ENCODE measurements at places on chromosomes 2 and 18. TPM values are rescaled to one million over a fixed set of nuclear protein-coding genes. Genes with fewer than 3 reads are reported as not detected.

DNA sequence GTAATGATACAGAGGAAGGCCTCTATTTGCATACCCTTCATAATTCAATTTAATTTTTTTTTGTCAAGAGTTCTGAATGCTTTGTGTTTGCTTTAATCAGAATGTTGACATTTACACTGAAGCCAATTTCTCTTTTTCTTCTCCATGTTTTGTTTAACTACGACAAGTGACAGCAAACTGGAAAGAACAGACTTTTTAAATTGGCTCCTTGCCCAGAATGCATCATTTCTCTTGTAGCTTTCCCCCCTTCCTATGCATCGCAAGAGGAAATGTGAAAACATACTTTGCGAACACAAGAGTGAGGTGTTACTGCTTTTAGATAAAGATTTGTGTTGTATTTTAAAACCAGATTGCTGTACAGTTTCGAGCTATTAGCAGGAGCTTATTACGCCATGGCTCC, 955.2 kb upstream of the CELF4 start:
- no peaks in the 10 kb centered on the region for H3K4me1 ChIP-seq
- H3K4me3 ChIP-seq, result no peak overlapping the region
- no peak for DNase-seq
- no peaks in the 10 kb centered on the region for H3K27me3 ChIP-seq

DNA sequence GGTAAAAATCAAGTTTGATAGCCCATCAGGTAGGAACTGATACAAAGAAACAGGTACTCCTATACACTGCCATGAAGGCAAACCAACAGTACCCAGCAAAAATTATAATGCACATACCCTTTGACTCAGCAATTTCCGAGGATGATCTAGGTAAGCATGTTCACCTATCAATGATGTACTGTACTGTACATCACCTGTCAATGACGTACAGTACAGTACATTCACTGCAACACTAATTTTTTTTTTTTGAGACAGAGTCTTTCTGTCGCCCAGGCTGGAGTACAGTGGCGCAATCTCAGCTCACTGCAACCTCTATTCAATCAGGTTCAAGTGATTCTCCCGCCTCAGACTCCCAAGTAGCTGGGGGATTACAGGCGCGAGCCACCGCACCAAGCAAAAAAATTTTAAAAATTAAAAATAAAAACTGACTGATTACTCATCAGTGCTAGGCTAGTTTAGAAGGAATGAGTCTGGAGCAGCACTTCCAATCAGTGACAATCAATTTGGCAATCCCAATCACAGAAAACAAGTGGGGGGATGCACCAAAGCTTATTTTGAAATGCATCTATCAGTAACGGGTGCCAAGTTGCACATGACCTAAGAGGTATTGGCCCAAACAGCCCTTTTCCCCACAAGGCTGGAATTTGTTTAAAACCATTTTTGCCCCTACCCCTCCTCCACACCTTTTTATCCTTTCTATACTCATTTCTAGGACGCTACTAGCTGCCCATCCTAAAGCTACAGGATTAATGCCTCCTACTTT, 8.2 kb downstream of the SRSF7 start:
- H3K36me3 ChIP-seq, result peaks cover 54% of the 10 kb centered on the region
- peak overlapping the region; percentile 81 for H3K27ac ChIP-seq
- no peaks in the 10 kb centered on the region for H3K4me1 ChIP-seq
- H3K4me3 ChIP-seq, result no peak overlapping the region
- no peak for DNase-seq
- no peaks in the 10 kb centered on the region for H3K27me3 ChIP-seq

- no peak overlapping the region for H3K4me3 ChIP-seq
- DNase-seq, result no peak
- H3K27ac ChIP-seq, result no peak overlapping the region
- no peaks in the 10 kb centered on the region for H3K36me3 ChIP-seq
- no peaks in the 10 kb centered on the region for H3K4me1 ChIP-seq
- H3K27me3 ChIP-seq, result no peaks in the 10 kb centered on the region
These were observed 1253.5 kb upstream of the CDH2 start for GRCh38 chr18:29430416-29430815.

- peaks cover 38% of the 10 kb centered on the region for H3K36me3 ChIP-seq
- DNase-seq, result no peak
- H3K4me1 ChIP-seq, result no peaks in the 10 kb centered on the region
- H3K27me3 ChIP-seq, result no peaks in the 10 kb centered on the region
- H3K4me3 ChIP-seq, result no peak overlapping the region
- no peak overlapping the region for H3K27ac ChIP-seq
These were observed 19.6 kb upstream of the ESPNL start for GRCh38 chr2:238080518-238080917.

TUBB6 gene
- 445 TPM for total RNA-seq

GRCh38 chr18:70221156-70221914, 15.8 kb upstream of the RTTN start:
- no peak overlapping the region for H3K27ac ChIP-seq
- no peaks in the 10 kb centered on the region for H3K4me1 ChIP-seq
- no peak for DNase-seq
- no peak overlapping the region for H3K4me3 ChIP-seq
- H3K36me3 ChIP-seq, result no peaks in the 10 kb centered on the region
- no peaks in the 10 kb centered on the region for H3K27me3 ChIP-seq

DNA sequence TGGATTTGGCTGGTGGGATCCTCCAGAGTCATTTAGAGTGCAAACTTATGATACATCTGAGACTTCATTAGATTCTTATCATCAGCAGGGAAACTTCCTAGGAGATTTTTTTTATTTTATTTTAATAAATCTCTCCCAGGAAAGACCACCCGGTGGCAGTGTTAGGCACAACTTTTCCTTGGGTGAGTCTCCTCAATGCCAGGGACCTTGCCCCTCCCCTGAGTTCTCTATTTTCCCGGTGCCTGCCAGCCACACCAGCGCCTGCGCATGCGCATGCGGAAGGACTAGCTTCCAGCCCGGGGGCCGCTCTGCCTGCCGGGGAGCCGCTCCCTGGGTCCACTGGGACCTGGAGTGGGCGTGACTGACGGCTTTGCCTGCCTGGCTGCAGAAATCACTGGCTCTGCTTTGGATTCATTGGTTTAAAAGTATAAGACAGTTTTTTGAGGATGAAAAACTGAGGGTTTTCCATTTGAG, 86.6 kb downstream of the TMEM182 start:
- no peaks in the 10 kb centered on the region for H3K36me3 ChIP-seq
- DNase-seq, result peak; percentile 76
- no peak overlapping the region for H3K27ac ChIP-seq
- no peaks in the 10 kb centered on the region for H3K27me3 ChIP-seq

FZD7 gene
- 49.9 TPM for total RNA-seq

DNA sequence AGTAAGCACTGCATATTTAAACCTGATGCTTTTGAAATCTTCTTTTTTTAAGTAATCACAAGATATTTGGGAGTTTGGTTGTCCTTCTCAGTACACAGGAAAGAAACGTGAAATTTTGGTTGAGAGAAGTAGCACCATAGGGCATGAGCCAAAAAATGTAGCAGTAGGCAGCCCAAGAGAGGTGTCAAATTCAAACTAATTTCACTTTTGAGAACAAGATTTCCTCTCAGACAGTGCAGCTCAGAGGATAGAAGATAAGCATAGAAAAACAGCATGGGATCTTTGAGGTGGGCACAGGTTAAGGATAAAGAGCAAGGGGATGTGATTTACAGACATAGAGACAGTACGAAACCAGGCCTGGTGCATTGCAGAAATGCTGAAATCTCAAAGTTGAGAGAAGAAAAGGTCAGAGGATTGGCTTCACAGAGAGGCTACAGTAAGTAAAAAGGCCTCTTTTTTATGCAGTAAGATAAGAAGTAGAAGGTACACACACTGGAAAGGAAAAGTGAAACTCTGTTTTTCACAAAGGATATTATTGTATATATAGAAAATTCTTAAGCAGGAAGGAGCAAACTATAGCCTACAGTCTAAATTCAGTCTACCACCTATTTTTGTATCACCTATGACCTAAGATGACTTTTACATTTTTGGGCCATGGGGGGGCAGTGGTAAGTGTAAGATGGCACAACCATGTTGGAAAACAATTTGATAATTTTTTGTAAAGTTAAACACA, 89.8 kb downstream of the PKP4 start:
- no peak overlapping the region for H3K4me3 ChIP-seq
- no peaks in the 10 kb centered on the region for H3K36me3 ChIP-seq
- no peak overlapping the region for H3K27ac ChIP-seq
- DNase-seq, result no peak

GRCh38 chr2:156890529-156891148, 366.9 kb upstream of the GALNT5 start:
- DNase-seq, result no peak
- no peak overlapping the region for H3K4me3 ChIP-seq
- H3K27me3 ChIP-seq, result no peaks in the 10 kb centered on the region
- no peaks in the 10 kb centered on the region for H3K36me3 ChIP-seq

SLC4A5 gene
- total RNA-seq, result 5.2 TPM

TCF7L1 gene
- total RNA-seq, result 7.1 TPM

ADCYAP1 gene
- 5.6 TPM for total RNA-seq

SLC4A3 gene
- 1.1 TPM for total RNA-seq

ASB18 gene
- not detected for total RNA-seq

DNA sequence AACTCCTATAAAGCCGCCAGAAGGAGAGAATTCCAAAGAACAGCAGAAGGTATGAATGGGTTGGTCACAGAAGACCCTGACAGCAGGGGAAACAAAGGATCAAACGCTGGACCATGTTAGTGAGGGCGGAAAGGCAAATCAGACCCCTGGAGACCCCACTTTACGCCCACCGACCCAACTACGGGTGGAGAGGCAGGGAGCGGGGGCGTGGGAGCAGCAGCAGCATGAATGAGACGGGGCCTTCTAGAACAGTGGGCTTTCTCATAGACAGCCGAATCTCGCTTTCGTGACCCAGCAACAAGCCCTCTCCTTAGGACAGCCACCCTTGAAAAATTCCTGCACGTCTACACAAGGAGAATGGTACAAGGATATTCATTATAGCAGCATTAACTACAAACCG, 191.0 kb downstream of the HDAC4 start:
- no peaks in the 10 kb centered on the region for H3K36me3 ChIP-seq
- peak overlapping the region; percentile 64 for H3K27ac ChIP-seq
- no peak overlapping the region for H3K4me3 ChIP-seq
- H3K4me1 ChIP-seq, result peaks cover 57% of the 10 kb centered on the region
- peak; percentile 60 for DNase-seq
- no peaks in the 10 kb centered on the region for H3K27me3 ChIP-seq

GKN2 gene
- total RNA-seq, result not detected

DNA sequence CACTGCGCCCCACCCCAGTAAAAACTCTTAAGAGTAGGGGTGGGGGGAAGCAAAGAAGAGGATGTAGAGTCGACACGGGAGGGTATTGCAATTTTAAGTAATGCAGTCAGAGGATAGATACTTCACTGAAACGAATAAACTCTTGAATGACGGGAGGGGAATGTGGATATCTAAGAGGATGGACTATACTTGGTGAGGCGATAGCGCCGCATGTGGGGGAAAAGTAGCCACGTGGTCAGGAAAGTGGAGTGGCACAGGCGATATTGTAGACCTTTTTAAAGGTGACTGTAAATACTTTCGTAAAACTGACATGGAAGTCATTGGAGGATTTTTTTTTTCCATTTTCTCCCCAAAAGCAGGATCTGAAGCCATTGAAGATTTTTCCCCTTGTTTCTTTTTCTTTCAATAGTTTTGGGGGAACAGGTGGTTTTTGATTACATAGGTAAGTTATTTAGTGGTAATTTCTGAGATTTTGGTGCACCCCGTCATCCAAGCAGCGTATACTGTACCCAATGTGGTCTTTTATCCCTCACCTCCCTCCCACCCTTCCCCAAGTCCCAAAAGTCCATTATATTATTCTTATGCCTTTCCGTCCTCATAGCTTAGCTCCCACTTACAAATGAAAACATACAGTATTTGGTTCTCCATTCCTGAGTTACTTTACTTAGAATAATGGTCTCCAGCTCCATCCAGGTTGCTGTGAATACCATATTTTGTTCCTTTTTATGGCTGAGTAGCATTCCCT, 13.8 kb downstream of the CLK1 start:
- DNase-seq, result no peak
- H3K27ac ChIP-seq, result no peak overlapping the region
- H3K36me3 ChIP-seq, result peaks cover 47% of the 10 kb centered on the region
- H3K4me3 ChIP-seq, result no peak overlapping the region
- no peaks in the 10 kb centered on the region for H3K4me1 ChIP-seq

PAIP2B gene
- total RNA-seq, result 12.5 TPM

CFAP210 gene
- total RNA-seq, result not detected

DNA sequence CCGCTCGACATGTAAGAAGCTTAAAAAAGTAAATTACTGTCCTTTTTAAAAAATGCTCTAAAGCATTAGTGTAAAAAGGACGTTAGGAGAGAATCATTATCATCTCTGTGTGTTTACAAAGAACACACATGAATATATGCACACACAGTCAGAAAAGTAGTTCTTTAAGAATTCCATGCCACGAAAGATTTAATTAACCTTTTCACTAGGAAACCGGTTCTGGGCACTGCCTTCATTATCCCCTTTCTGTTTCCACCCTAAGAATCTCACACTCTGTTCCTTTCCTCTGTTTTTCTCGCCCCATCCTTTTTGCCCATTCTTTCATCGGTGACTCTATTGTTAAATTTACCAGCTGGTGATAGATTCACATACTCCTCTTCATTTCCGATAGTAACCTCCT, 338.6 kb downstream of the DCC start:
- H3K27me3 ChIP-seq, result no peaks in the 10 kb centered on the region
- no peaks in the 10 kb centered on the region for H3K4me1 ChIP-seq
- H3K36me3 ChIP-seq, result no peaks in the 10 kb centered on the region
- no peak overlapping the region for H3K4me3 ChIP-seq
- no peak for DNase-seq

- H3K4me3 ChIP-seq, result no peak overlapping the region
- no peaks in the 10 kb centered on the region for H3K27me3 ChIP-seq
- no peak overlapping the region for H3K27ac ChIP-seq
- no peaks in the 10 kb centered on the region for H3K36me3 ChIP-seq
- H3K4me1 ChIP-seq, result no peaks in the 10 kb centered on the region
- no peak for DNase-seq
These were observed 70.9 kb upstream of the LYPD6B start for GRCh38 chr2:148967578-148967977.

ANKRD30BL gene
- total RNA-seq, result not detected

GRCh38 chr2:237920673-237921072, 46.1 kb upstream of the UBE2F start:
- peak; percentile 58 for DNase-seq
- no peaks in the 10 kb centered on the region for H3K27me3 ChIP-seq
- H3K36me3 ChIP-seq, result no peaks in the 10 kb centered on the region
- H3K4me1 ChIP-seq, result peaks cover 19% of the 10 kb centered on the region
- H3K27ac ChIP-seq, result no peak overlapping the region

OSBPL6 gene
- total RNA-seq, result 3.2 TPM

DNA sequence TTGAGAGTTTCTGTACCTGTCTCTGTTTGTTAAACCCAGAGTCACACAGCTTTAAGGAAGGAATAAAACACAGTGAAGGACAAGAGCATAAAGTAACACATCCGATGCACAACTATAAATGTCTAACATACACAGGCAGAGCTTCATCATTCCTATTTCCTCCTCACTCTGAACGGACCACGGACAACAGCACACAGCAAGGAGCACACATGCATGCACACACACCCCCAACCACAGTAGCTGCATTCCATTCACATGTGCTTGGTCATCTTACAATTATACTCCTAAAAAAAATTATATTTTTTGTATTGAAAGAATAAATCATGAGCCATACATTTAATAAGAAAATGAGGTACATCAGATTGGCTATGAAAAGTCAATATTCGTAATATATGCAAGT, 58.3 kb downstream of the ID2 start:
- no peak overlapping the region for H3K27ac ChIP-seq
- no peak for DNase-seq
- no peaks in the 10 kb centered on the region for H3K27me3 ChIP-seq
- H3K36me3 ChIP-seq, result peaks cover 63% of the 10 kb centered on the region
- no peaks in the 10 kb centered on the region for H3K4me1 ChIP-seq
- H3K4me3 ChIP-seq, result no peak overlapping the region

PDIA6 gene
- total RNA-seq, result 90.3 TPM

GRCh38 chr2:71637736-71638135, 184.4 kb downstream of the DYSF start:
- DNase-seq, result no peak
- H3K27ac ChIP-seq, result no peak overlapping the region
- H3K4me3 ChIP-seq, result no peak overlapping the region
- H3K4me1 ChIP-seq, result no peaks in the 10 kb centered on the region
